ENCODE measurements at places on chromosomes 3 and 15. TPM values are rescaled to one million over a fixed set of nuclear protein-coding genes. Genes with fewer than 3 reads are reported as not detected.

The TMEM40 gene
- not detected for total RNA-seq

The PP2D1 gene
- not detected for total RNA-seq

The LRRC31 gene
- 63.8 TPM for total RNA-seq

The SKOR1 gene
- 0.58 TPM for total RNA-seq

The SCN11A gene
- 2.1 TPM for total RNA-seq

The ITIH1 gene
- total RNA-seq, result not detected

The CLDN16 gene
- total RNA-seq, result not detected

The KIF15 gene
- total RNA-seq, result 7.6 TPM

The C2CD4A gene
- 0.28 TPM for total RNA-seq

The FAM162A gene
- total RNA-seq, result 152 TPM

The NOX5 gene
- 0.13 TPM for total RNA-seq

The ZKSCAN7 gene
- 3.0 TPM for total RNA-seq

The CGNL1 gene
- 3.9 TPM for total RNA-seq

The FBXO45 gene
- total RNA-seq, result 7.5 TPM

Measured in mucosa of descending colon (tissue), 3 donors.